Stimulated activated CD8-positive, alpha-beta memory T cell treated with anti-CD3 and anti-CD28 coated beads, Interleukin-4, amount 100 ng/mL, for 1 hour (primary cell): ENCODE measurements at places on chromosomes 13 and 19.

DNA sequence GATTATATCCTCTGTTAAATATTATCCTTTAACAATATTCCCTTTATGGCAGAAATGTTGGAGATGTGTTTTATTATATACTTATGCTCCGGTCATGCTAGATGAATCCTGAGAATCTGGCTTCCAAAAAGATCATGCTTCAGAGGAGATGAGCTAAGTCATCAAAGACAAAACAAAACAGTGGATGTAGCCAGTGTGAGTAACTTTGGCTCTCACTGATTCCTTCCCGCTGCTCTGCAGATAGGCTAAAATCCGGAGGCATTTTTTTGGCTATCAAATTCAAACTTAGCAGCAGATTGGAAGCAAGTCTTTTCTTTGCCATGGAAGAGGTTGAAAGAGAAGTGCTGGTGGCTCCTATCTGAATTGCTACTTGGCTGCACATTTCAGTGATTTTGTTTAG, 295.9 kb downstream of the GPC6 start:
- no peak for DNase-seq

GRCh38 chr13:48977973-48978372, 2.3 kb downstream of the FNDC3A start:
- no peak for DNase-seq

- DNase-seq: no peak
Observed at GRCh38 chr13:47420020-47420419, 523.2 kb upstream of the HTR2A start.

- no peak for DNase-seq
Observed at GRCh38 chr19:50264483-50265186, 61.2 kb downstream of the MYH14 start.

- no peak for DNase-seq
Observed at GRCh38 chr19:897442-898039, 4.3 kb downstream of the RNU6-9 start.

GRCh38 chr13:113629866-113630265, 28.1 kb downstream of the ATP4B start:
- DNase-seq: no peak

GRCh38 chr13:102441085-102441484, 39.2 kb upstream of the FGF14 start:
- no peak for DNase-seq
